ENCODE measurements at places on chromosomes 2 and 18.

DNA sequence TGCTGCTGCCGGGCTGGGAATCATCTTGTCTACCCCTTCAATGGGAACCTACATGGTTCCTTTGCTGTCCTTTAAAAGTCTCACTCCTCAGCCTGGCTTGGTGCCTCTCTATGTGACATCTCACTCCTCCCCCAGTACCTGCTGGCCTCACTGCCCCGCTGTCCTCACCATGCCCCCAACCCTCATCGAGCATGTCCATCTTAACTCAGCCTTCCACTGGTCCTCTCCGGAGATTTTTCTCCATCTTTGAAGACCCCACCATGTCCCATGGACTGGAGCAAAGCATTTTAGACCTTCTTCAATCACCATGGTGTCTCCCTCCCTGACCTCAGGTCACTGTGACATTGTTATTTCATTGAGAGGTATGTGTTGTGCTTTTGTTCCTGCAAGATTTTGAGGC lies 58.1 kb upstream of the SIX3 start:
- no peak for DNase-seq

GRCh38 chr2:10303694-10304378 lies 1.1 kb downstream of the HPCAL1 start:
- DNase-seq, result no peak

DNA sequence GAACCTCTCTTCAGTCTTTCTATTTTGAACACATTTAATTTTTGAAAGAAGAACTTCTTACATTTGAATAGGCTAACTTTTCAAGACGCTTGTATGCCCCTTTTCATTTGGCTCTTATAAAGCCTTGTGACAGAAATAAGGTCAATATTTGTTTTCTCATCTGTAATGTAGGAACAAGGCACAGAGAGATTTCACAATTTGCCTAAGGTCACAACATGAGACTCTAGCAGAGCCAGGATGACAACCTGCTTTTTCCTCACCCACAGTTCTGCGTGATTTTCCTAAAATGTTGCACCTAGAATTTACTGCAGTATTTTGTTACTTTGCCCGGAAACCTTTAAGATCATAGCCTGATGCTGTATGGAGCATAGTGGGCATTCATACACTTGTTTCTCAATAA lies 67.4 kb downstream of the TXNL1 start:
- DNase-seq, result no peak

- DNase-seq, result no peak
These were observed 29.6 kb upstream of the PXDN start for GRCh38 chr2:1773883-1774282.

- no peak for DNase-seq
These were observed 104.2 kb downstream of the TPGS2 start for GRCh38 chr18:36724591-36725001.

- DNase-seq, result no peak
These were observed 1.5 kb upstream of the UGP2 start for GRCh38 chr2:63840081-63840784.

All from activated CD4-positive, CD25-positive, alpha-beta regulatory T cell (primary cell).